ENCODE measurements at places on chromosomes 5 and 9.

DNA sequence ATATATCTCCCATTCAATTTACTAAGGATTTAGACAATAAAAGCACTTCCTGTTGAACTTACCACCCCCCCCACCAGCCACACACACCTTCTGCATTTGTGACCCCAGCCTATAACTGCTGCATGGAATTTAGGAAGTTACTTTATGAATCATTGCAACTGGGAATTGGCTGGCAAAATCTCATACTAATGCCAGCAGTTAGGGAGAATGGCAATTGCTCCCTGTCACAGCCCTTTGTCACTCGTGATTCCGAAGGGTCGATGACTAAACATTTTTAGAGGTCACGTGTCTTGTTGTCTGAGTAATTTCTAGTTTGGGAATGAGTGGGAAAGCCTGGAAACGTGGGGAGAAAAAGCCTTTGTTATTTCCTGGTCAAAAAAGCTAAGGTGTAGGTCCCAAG is 46.6 kb upstream of the PCA3 start:
- no peak for DNase-seq

GRCh38 chr5:44183312-44183711 is 205.9 kb downstream of the FGF10 start:
- DNase-seq, result no peak

DNA sequence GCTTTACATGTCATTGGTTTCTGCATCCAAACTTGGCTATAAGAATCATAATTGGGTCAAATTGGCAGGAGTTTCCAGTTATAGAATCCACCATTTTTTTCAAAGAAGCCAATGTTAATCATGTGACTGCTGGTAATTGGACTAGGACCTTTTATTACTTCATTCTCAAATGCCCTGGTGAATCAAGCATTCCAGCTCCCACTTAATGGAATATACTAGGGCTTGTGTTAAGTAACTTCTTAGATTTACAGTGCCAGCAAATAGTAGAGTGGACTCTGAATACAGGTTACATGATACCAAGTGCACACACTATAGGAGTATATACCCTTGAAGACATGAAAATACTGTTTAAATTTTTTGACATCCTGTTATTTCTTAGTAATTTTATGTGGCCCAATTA is 96.7 kb downstream of the NUDT12 start:
- no peak for DNase-seq

GRCh38 chr9:84697509-84698114 is 28.1 kb downstream of the NTRK2 start:
- DNase-seq, result peak; percentile 59

DNA sequence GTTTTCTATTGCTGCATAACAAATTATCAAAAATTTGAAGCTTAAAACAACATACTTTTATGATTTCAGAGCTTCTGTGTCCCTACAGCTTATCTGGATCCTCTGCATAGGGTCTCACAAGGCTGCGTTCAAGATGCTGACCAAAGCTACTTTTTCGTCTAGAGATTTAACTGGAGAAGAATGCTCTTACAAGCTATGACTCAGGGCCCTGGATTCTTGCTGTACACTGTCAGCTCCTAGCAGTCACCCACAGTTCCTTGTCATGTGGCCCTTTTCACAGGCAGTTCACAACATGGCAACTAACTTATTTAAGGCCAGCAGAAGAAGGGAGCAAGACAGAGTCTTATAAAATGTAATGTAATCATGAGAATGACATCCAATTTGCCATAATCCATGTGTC is 70.8 kb upstream of the FAM174A start:
- DNase-seq, result no peak

GRCh38 chr5:179415291-179416060 is 70.2 kb upstream of the ADAMTS2 start:
- DNase-seq, result no peak

- no peak for DNase-seq
Measured at GRCh38 chr5:99104538-99105132, 175.8 kb upstream of the CHD1 start.

DNA sequence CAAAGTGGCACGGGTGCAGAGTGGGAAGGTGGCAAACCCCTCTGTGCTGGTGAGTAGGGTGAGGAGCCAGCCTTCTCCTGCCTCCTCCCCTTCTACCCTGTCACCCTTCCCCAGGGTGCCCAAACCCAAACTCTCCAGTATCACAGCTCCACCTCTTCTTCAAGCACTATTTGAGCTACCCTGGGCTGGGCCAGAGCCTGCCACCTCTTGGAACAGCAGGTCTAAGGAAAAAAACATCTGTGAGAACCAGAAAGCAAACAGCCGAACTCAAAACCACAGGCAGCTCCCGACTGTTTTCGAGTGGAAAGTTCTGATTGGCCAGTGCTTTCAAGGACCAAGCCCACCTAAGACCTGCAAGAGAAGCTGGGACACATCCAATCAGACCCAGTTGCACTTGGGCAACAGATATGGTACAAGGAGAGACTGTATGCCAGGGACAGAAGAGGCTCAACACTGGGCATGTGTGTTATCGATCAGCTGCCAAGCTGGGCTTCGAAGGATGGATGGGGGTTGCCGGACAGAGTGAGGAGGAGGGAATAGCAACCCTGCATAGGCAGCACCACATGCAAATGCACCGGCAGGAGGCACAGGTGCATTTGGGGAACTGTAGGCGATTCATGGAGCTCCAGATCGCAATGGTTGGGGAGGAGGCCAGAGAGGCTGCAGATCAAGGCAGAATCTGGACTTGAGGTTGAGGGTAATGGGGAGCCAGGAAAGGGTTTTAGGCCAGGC is 19.7 kb downstream of the ACSL6 start:
- DNase-seq, result no peak

DNA sequence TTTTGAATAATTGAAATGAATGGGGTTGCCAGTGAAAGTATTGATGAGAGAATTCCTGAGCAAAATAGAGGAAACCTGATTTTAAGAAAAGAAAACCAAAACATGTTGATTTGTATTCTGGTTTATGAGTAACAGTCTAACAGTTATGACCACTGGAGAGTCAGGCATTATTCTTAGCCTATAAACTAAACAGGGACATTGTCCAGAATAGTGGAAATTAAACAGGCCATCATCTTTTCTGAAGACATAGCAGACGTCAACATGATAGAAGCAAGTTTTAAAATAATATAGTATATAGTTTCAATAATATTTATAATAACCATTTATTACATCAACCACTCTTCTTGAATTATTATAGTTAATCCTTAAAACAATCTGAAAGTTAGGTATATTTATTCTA is 178.3 kb upstream of the MPDZ start:
- DNase-seq, result no peak

- no peak for DNase-seq
Measured at GRCh38 chr9:124849801-124850200, 3.5 kb upstream of the WDR38 start.

- no peak for DNase-seq
Measured at GRCh38 chr9:38233343-38233742, 159.2 kb upstream of the ALDH1B1 start.

DNA sequence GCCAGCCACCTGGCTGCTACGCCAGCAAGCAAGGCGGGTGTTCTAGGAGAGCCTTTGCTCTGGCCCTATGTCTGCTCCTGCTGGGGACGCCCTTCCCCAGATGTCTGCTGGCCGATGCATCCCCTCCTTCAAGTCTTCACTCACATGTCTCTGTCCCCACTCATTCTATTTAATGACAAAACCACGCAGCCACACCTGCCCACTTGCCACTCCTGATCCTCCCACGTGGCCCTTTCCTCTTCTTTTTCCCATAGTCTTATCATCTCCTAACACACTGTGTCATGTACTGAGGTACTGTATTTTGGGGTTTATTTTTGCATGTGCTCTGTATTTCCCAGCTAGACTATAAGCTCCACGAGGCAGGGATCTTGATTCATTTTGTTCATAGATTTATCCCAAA is 62.0 kb upstream of the HRH2 start:
- DNase-seq, result no peak

DNA sequence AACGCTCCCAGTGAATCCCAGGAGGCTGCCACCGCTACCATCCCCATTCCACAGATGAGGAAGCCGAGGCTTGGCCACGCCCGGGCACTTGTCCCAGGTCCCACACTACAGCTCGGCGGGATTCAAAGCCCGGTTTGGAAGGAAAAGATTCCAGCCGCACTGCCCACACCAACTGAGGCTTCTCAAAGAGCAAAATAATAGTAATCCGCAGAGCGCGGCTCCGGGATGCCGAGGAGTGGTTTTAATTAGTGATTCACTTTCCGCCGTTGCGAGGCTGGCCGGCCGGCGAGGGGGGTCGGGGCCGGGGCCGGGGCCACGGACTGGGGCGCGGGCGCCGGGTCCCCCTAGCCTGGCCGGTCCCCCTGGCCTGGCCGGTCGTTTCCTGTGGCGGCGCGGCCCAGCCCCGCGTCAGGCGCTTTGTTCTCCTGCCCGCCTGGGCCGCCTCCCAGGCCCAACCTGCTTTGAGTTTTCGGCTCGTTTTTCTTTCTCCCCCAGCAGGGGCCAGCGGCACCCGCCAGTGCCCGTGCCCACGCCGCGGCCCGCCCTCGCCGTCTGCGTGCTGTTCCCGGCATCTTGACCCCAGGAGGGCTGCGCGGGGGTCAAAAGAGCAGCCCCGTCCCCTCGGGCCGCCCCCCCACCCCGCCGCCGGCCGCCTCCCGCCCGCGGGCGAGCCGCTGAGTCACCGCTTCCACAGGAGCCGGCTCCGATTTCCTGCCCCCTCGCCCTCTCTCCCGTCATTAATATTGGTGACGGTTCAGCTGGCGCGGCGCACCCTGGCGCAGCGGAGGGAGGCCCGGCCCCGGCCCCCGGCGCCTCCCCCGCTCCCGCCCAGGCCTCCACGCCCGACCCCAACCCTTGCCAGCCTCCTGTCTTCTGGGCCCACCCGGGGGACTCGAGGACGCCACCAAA is 31.2 kb downstream of the FGF18 start:
- DNase-seq, result peak; percentile 30

GRCh38 chr5:132981288-132981687 is 17.9 kb upstream of the AFF4 start:
- no peak for DNase-seq

- no peak for DNase-seq
Measured at GRCh38 chr5:120055858-120056257, 408.2 kb upstream of the PRR16 start.

DNA sequence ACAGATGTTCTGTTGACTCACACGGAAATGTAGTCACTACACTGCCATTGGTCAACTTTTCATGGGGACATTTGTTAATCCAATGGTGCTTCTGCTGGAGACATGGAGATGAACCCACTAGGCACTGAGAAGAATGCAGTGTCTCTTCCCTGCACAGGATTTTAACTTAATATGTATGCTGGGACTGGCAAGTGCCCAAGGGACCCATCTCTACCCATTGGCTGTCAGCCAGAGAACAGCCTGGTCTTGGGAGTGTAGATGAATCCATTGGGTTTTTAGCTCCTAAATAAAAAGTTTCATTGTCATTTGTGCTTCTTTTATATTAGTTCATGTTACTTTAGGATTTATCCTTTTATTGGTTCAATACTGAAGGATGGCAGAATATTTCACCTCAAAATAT is 195.8 kb upstream of the CDH6 start:
- no peak for DNase-seq

GRCh38 chr5:172350212-172351181 is 66.9 kb upstream of the UBTD2 start:
- no peak for DNase-seq

DNA sequence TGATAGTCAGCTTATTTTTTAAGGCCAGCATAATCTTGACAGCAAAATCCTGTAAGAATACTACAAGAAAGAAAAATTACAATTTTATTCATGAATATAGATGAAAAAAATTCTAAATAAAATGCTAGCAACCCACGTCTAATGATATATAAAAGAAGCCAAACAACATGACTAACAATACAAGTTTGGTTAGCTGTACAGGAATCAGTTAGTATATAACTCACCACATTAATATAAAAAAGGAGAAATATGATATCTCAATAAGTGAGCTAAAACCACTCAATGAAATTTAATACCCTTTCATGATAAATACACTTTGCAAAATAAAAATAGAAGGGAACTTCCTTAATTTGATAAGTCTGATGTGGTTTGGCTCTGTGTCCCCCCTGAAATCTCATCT is 139.7 kb upstream of the MAN2A1 start:
- no peak for DNase-seq

DNA sequence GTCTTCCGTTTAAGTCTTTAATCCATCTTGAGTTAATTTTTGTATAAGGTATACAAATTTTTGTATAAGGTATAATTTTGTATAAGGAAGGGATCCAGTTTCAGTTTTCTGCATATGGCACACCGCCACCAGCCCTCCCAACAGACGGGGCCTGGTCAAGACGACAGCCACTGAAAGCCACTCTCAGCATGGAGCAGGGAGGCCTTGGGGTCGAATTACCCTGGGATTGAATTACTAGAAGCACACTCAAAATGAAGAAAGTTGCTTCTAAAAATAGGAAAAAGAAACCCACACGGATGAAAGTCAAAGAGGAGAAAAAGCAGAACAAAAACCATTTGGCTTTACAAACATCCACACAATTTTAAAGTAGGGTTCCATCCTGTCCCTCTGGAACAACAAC is 586.2 kb upstream of the ADAMTS16 start:
- no peak for DNase-seq

- no peak for DNase-seq
Measured at GRCh38 chr5:97009212-97009898, 73.5 kb downstream of the LNPEP start.

DNA sequence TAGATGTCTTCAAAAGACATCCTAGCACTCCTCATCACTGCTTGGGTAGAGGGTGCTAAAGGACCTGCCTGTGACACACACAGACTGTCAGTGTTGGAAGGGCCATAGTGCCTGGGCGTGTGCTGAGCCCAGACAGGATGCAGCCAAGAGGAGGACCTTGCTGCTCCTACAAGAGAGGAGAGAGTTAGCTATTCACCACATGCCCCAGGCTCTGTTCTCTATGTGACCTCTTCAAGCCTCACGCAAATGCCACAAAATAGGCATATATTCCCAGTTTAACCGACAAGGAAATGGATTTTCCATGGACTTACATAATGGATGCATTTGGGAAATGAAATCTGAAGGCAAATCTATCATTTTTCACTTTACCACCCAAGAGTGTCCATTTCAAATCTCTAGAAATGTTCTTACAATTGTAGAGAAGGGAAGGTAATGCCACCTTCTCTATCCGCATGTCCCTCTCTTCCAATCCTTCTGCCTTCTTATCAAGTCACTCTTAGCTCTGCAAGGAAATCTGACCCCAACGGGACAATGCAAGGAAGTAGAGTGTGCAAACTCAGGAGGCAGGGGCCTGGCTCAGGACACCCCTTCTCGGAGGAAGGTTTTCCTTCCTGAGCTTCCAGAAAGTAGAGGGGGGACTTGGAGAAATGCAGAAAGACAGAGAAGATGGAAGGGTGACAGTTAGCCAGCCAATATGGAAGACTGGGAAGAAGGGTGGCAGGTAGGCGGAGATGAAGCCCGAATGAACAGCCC is 49.5 kb downstream of the TRIM32 start:
- no peak for DNase-seq

GRCh38 chr5:34657988-34658387 is 1.9 kb downstream of the RAI14 start:
- DNase-seq, result no peak

- no peak for DNase-seq
Measured at GRCh38 chr9:90013778-90014177, 409.0 kb downstream of the GADD45G start.

- DNase-seq, result no peak
Measured at GRCh38 chr9:16450578-16450977, 419.9 kb downstream of the BNC2 start.

- DNase-seq, result no peak
Measured at GRCh38 chr5:34715711-34716110, 59.6 kb downstream of the RAI14 start.

GRCh38 chr5:142151436-142152383 is 43.1 kb downstream of the NDFIP1 start:
- peak; percentile 57 for DNase-seq

- DNase-seq, result no peak
Measured at GRCh38 chr5:171480239-171480638, 60.8 kb downstream of the FGF18 start.

GRCh38 chr9:113990975-113991471 is 87.1 kb downstream of the AMBP start:
- no peak for DNase-seq
